Natural killer cell (primary cell): ENCODE measurements at places on chromosomes 4 and X. TPM values are rescaled to one million over a fixed set of nuclear protein-coding genes. Genes with fewer than 3 reads are reported as not detected.

DNA sequence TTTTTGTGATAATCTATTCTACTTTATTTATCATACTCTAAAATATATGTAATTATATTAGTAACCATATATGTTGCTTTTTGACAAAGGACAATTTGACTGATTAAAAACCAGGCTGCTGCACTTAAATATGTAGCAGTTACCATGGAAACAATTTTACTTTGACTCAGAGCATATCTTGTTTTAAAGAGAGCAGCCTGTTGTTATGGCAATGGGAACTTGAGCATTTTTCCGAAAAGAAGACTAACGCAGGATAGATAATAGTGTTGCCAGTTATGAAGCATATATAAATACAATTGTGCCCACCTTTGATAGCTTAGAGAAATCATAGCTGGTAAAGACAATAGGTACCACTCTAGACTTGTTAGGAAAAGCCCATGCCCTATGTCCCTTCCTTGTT lies 283.0 kb downstream of the GASK1B start:
- no peaks in the 10 kb centered on the region for H3K4me1 ChIP-seq
- no peak for DNase-seq
- no peak overlapping the region for H3K4me3 ChIP-seq
- no peak overlapping the region for H3K27ac ChIP-seq

DNA sequence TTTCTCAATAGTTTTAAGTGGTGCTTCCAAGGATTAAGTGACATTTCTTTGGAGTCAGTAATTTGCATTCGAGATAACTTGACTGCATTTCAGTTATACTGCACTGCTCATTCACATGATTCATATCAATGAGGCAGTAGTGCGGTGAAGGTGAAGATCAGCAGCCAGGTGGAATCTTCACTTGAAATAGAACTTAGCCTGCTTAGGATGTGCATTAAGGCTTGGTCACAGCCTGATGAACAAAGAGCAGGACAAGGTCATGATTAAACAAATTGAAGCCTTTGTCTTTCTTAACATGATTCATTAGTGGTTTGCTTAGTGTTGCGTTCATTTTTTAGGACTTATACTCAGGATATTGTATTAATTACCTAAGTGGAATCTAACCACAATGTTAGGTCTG lies 212.1 kb upstream of the GALNTL6 start:
- H3K27me3 ChIP-seq: no peaks in the 10 kb centered on the region
- no peak overlapping the region for H3K27ac ChIP-seq

GRCh38 chrX:39262641-39263040 lies 461.4 kb downstream of the MID1IP1 start:
- H3K36me3 ChIP-seq: no peaks in the 10 kb centered on the region
- DNase-seq: no peak
- no peak overlapping the region for H3K4me3 ChIP-seq
- peaks cover 10% of the 10 kb centered on the region for H3K4me1 ChIP-seq
- peaks cover 7% of the 10 kb centered on the region for H3K27me3 ChIP-seq

- no peak overlapping the region for H3K27ac ChIP-seq
- no peak for DNase-seq
- no peak overlapping the region for H3K4me3 ChIP-seq
- no peaks in the 10 kb centered on the region for H3K27me3 ChIP-seq
- no peaks in the 10 kb centered on the region for H3K36me3 ChIP-seq
Measured at GRCh38 chrX:10875995-10876394, 235.1 kb upstream of the HCCS start.

DNA sequence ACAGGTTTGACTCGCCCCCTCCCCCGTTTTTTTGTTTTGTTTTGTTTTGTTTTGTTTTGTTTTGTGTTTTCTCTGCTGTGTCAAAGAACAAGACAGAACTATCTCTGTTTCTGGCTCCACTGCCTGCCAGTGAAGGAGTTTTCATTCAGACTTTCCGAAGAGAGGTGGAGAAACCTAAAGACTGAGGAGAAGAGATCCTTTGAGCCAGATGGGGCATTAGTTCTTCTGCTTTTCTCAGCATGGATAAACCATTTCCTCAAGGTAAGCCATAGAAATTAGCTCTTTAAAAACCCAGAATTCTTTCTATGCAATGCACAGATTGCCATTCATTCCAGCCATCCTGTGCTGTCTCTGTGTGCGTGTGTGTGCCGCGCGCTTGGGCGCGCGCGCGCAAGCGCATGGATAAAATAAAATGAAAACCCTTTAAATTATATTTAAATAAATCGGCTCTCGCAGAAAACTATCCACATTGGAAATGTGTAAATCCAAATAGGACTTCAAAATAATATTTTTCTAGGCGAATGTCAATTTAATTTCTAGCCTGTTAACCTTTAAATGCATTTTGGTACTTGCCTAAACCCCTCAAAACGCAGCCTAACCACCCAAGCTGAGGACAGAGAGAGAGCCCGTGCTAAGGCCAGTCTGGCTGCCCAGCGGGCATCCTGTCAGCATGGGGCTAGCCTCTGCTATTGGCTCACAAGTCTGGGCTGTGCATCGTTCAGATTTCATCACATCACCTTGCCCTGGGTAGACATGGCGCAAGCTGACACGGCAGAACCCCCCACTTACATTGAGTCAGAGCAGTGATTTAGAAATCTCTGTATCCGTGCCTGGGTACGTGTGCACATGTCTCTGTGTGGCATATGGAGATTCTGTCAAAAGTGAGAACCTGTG lies 113.0 kb upstream of the VAMP7 start:
- no peak for DNase-seq
- no peaks in the 10 kb centered on the region for H3K36me3 ChIP-seq
- H3K4me3 ChIP-seq: peak overlapping the region; percentile 5
- H3K27ac ChIP-seq: no peak overlapping the region

- H3K36me3 ChIP-seq: peaks cover 12% of the 10 kb centered on the region
- no peak overlapping the region for H3K4me3 ChIP-seq
- DNase-seq: no peak
Measured at GRCh38 chr4:139337612-139338011, 35.3 kb upstream of the NDUFC1 start.

DNA sequence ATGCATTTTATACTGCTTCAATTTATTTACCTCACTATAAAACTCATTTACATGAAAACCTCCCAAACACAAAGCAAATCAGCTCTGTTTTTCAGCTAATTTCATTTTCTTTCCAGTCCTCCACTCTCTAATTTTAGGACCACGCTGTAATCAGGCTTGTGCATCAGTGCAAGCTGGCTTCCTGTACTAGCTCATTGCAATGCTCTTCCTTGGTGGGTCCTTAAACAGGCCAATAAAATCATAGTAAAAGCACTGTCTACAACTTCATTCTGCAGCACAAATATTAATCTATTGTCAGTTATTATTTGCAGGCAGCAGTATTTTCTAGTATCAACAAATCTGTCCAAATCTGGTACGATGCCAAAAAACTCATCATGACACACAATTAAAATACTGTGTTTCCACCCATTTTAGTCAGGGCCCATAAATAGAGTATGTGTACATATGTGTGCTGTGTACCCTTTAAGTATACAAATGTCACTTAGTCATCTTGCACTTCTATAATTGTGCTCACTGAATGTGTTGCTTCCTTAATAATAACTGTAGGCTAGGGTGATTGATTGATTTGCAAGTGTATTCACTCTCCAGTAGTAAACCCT lies 178.2 kb upstream of the HCCS start:
- no peak overlapping the region for H3K27ac ChIP-seq
- H3K36me3 ChIP-seq: no peaks in the 10 kb centered on the region
- DNase-seq: no peak
- no peak overlapping the region for H3K4me3 ChIP-seq
- no peaks in the 10 kb centered on the region for H3K4me1 ChIP-seq

Gene ZRSR2
- total RNA-seq: 44.2 TPM

- H3K4me1 ChIP-seq: peaks cover 6% of the 10 kb centered on the region
- H3K27me3 ChIP-seq: no peaks in the 10 kb centered on the region
- H3K36me3 ChIP-seq: no peaks in the 10 kb centered on the region
- H3K4me3 ChIP-seq: no peak overlapping the region
Measured at GRCh38 chr4:77618383-77619241, 13.0 kb downstream of the CXCL13 start.

DNA sequence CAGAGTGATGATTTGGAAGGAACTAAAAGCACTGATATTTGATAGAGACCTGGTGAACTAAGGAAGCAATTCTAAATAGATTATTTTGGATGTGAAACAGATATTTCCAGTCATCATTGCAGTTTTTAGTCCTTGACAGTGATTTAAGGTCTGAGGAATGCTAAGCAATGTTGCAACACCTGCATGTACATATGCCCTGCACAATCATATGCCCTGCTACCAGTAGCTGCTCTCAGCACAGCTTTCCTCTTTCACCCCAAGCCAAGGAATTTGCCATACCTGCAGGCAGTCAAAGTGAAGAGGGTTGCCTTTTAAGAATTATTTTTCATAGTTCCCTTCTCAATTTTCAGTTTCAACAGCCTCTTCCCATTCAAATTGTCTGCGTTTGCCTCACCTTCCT lies 8.7 kb upstream of the FAM47A start:
- no peak overlapping the region for H3K4me3 ChIP-seq
- no peak for DNase-seq
- H3K27me3 ChIP-seq: no peaks in the 10 kb centered on the region
- no peaks in the 10 kb centered on the region for H3K36me3 ChIP-seq

- H3K27me3 ChIP-seq: no peaks in the 10 kb centered on the region
- H3K36me3 ChIP-seq: no peaks in the 10 kb centered on the region
Measured at GRCh38 chr4:140626661-140627376, 58.1 kb upstream of the UCP1 start.

DNA sequence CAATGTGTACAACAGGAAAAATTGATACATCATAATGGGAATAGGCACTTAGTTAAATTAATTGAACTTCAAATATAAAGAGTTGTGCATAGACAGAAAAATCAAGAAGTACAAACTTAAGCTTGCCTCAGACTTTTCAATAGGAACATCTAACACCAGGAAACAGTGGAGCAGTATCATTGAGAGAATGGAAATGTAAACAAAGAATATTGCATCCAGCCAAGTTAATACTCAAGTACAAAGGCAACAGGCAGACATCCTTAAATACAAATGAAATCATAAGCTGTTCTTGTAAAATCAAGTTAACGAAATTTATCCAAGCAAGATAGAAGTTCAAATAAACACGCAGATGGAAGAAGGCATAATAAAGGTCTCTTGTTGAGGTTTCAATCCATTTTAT lies 71.2 kb upstream of the TLR2 start:
- DNase-seq: no peak
- H3K4me1 ChIP-seq: peaks cover 6% of the 10 kb centered on the region
- H3K36me3 ChIP-seq: peaks cover 82% of the 10 kb centered on the region
- H3K27ac ChIP-seq: no peak overlapping the region
- H3K4me3 ChIP-seq: no peak overlapping the region

DNA sequence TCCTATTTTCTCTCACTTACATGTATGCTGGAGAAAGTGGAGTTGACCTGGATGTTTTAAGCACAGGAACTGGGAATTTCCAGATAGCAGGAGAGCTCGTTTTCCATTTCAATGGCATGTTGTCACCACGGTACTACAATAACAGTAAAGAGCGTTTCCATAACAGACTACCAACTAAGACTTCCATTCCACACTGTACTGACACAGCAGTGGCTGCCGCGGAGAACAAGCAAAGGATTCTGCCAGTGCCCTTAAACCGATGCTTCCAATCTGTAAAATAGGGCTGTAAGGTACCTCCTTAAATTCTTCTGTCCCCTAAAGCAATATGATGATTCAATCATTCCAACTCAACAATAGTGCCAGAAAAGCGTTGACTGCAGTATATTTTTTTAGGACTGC lies 143.9 kb downstream of the KLHL13 start:
- H3K27me3 ChIP-seq: no peaks in the 10 kb centered on the region
- DNase-seq: no peak
- no peaks in the 10 kb centered on the region for H3K4me1 ChIP-seq

- no peak for DNase-seq
- H3K27me3 ChIP-seq: no peaks in the 10 kb centered on the region
- H3K4me3 ChIP-seq: no peak overlapping the region
- H3K4me1 ChIP-seq: no peaks in the 10 kb centered on the region
- no peaks in the 10 kb centered on the region for H3K36me3 ChIP-seq
Measured at GRCh38 chrX:140318296-140318695, 186.6 kb downstream of the SOX3 start.

Gene ELK1
- 14.1 TPM for total RNA-seq

GRCh38 chrX:69320116-69320515 lies 154.9 kb upstream of the PJA1 start:
- H3K27me3 ChIP-seq: no peaks in the 10 kb centered on the region
- no peaks in the 10 kb centered on the region for H3K4me1 ChIP-seq
- H3K36me3 ChIP-seq: no peaks in the 10 kb centered on the region
- H3K27ac ChIP-seq: no peak overlapping the region
- DNase-seq: no peak
- H3K4me3 ChIP-seq: no peak overlapping the region

Gene ARMCX4
- 9.2 TPM for total RNA-seq

DNA sequence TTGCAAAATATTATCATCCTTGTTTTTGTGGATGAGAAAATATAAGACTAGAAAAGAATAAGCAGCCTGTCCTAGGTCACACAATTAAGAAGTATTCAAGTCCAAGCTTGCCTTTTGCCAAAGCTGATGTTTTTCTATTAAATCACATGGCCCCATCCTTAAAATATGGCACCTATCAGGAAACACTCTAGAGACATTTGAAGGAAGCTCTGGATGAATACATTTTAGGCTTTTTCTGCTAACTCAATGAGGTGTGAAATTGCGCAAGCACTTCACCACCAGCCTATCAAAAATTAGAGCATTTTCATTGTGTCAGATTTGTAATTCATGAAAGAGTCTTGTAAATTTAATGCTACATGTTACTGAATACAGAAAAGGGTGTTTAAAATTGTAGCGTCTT lies 251.1 kb upstream of the MAD2L1 start:
- H3K4me3 ChIP-seq: no peak overlapping the region
- no peak overlapping the region for H3K27ac ChIP-seq
- no peaks in the 10 kb centered on the region for H3K4me1 ChIP-seq
- no peak for DNase-seq
- H3K27me3 ChIP-seq: no peaks in the 10 kb centered on the region
- no peaks in the 10 kb centered on the region for H3K36me3 ChIP-seq
